ENCODE measurements at places on chromosomes 3 and 15. TPM values are rescaled to one million over a fixed set of nuclear protein-coding genes. Genes with fewer than 3 reads are reported as not detected.

CCDC13 gene
- total RNA-seq = 0.46 TPM

AGBL1 gene
- not detected for total RNA-seq

ECE2 gene
- not detected for total RNA-seq

CYP8B1 gene
- not detected for total RNA-seq

GTPBP8 gene
- total RNA-seq = 26.5 TPM

CNTN6 gene
- total RNA-seq = not detected

KCNAB1 gene
- total RNA-seq = not detected

TIMP4 gene
- not detected for total RNA-seq

MYRIP gene
- not detected for total RNA-seq

All from activated naive CD4-positive, alpha-beta T cell treated with anti-CD3 and anti-CD28 coated beads, Interleukin-2, amount 10 ng/mL, durations not matched to agents 5 hours and 36 hours (primary cell).